Right ventricle myocardium inferior (tissue), 1 donor: ENCODE measurements at places on chromosomes 5 and 9. TPM values are rescaled to one million over a fixed set of nuclear protein-coding genes. Genes with fewer than 3 reads are reported as not detected.

GRCh38 chr5:161098516-161098915, 246.5 kb upstream of the ATP10B start:
- DNase-seq, result no peak

The COL27A1 gene
- 9.8 TPM for total RNA-seq

DNA sequence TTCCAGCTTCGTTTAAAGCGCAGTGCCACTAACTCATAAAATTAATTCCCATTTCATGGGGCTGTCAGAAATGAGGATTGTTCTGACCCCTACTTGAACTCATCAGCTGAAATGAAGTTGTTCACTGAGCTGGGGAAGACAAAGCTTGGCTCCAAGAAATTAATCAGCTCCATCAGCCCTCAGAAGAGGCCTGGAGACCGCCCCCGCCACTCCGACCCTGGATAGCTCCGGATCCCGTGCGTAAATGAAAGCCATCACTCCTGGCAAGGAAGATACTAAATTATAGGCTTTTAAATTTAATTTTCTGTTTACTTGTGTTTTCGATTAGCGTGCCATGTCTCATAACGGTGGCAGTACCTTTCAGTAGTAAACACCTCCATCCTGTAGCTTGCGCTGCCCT, 142.8 kb upstream of the IRX2 start:
- no peak for DNase-seq

- DNase-seq, result no peak
Observed at GRCh38 chr5:173538018-173538417, 78.4 kb downstream of the BOD1 start.

DNA sequence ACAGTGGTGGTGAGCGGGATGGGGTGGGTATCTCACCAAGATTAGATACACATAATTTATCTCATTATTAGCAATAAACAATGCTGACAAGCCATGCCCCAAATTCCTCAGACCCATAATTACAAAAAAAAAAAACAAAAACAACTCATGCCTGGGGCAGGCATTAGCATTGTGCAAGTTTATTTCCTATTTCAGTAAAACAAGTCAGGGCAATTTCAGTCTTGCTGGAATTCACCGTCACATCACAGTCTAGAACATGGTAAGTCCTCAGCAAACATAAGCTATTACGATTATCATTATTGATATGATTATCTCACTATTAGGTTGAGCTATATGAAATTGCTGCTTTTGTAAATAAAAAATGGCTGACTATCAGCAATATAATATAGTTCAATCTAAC, 57.5 kb upstream of the GNAQ start:
- DNase-seq, result no peak

DNA sequence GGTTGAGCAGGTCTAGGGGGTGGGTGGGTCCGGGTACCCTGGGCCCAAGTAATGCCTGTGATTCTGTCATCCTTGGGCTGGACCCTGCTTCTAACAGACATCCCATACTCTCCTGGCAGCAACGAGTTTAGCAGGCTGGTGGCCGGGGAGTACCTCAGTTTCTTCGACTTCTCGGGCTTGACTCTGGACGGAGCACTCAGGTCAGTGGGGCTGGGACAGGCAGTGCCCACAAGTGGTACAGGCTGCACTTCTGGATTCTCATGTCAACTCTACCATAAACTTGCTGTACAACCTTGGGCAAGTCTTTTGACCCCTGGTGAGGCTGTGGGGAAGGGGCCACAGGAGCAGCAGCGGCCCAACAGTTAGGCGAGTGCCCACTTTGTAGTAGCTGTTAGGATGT, 21.8 kb downstream of the PSD2 start:
- DNase-seq, result no peak

The SLC6A7 gene
- total RNA-seq, result not detected

DNA sequence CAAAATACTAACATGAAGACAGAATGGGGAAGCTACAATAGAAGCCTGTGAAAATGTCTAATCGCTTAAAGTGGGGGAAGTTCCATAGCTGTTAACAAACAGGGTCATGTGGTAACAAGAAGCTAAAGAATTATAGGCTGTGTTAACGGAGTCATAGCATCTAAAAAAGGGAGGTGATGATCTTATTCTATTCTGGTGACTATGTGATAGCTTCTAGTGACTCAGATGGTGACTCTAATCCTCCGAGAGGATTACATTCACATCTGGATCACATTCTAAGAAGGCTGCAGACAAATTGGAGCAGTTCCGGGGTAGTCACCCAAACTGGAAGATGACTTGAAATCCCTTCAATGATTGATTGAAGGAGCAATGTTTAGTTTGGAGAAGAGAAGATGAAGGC, 142.1 kb downstream of the LIFR start:
- DNase-seq, result no peak

DNA sequence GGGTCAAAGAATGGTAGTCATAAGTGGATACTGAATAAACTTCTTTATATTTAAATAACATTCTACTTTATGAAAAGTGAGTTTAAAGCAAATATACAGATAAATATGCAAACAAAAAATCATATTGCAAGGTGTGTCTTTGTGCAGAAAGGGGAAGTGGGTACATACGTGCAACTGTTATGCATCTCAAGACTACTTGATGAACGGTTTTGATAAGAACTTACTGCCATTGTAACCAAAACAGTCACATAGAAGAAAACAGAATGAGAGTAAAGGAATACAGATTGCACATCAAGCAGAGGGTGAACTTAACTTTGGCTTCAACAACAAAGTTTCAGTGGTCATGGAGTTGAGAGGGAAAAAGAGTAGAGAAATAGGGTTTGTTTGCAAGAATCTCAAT, 9.9 kb downstream of the CAMK4 start:
- no peak for DNase-seq

The PCDHGB2 gene
- 8.3 TPM for total RNA-seq

- DNase-seq, result no peak
Observed at GRCh38 chr5:109695005-109695926, 5.5 kb downstream of the MAN2A1 start.

The SPINK7 gene
- total RNA-seq, result not detected

DNA sequence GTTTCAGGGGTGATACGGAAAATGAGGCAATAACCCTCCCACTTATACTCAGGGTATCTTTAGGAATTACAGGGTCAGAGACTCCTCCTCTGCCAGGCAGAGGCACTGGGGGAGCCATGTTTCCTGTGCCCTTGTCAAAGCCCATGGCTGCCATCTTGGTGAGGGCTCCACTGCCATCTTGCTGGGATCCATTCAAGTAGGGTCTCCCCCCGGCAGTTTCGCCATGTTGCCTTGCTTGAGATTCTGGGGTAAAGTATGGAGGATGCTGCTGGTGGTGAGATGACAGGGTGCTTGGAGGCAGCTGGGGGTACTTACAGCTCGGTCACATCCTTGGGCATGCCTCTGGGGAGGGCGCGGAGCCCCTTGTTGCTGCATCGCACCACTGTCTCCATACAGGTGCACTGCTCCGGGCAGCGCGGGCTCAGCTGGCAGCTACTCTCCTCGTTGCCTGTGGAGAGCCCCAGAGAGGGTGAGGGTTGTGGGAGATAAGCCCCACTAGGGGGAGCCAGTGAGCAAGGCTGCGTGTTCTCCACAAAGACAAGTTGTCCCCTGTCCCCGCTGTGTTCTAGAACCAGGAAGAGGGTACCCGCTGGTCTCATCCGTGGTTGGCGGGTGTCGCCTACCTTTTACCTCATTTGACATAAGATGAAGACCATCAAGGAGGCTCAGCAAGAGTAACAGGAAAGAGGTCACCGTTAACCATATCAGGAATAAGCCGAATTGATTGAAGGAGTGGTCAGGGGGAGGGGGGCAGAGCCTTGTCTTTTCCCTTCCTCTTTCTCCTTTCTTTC, 169.0 kb upstream of the PANK3 start:
- no peak for DNase-seq

The GGTA1 gene
- total RNA-seq, result 27.9 TPM

- no peak for DNase-seq
Observed at GRCh38 chr9:27530915-27531755, 1.5 kb upstream of the MOB3B start.

- DNase-seq, result no peak
Observed at GRCh38 chr9:95746408-95747180, 128.9 kb upstream of the ERCC6L2 start.

The PLK2 gene
- total RNA-seq, result 66.4 TPM

The WNK2 gene
- total RNA-seq, result 200 TPM

The TBC1D2 gene
- total RNA-seq, result 2.3 TPM

The GPRIN1 gene
- total RNA-seq, result 0.41 TPM

The OR1J2 gene
- total RNA-seq, result not detected
